ENCODE measurements at places on chromosomes 11 and 22. TPM values are rescaled to one million over a fixed set of nuclear protein-coding genes. Genes with fewer than 3 reads are reported as not detected.

- DNase-seq = no peak
Observed at GRCh38 chr11:1675536-1676228, 21.3 kb upstream of the KRTAP5-6 start.

- no peak for DNase-seq
Observed at GRCh38 chr22:36467042-36467810, 14.2 kb downstream of the TXN2 start.

DNA sequence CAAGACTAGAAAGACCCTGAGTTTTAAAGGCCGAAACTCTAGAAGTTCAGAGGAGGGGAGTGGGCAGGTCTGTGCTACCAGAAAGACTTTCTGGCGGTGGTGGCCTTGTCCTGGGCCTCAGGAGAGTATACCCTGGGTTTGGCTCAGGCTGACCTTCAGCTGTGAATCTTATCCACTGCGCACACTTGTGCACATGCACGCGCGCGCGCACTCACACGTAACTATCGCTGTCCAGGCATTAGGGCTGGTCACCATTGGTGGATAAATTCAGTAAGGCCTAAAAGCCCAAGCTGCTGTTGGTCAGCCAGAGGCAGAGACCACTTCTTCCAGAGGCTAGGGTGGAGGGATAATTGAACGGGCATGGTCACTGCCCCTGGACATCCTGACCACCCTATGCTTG lies 25.1 kb downstream of the ARHGEF17 start:
- no peak for DNase-seq

DNA sequence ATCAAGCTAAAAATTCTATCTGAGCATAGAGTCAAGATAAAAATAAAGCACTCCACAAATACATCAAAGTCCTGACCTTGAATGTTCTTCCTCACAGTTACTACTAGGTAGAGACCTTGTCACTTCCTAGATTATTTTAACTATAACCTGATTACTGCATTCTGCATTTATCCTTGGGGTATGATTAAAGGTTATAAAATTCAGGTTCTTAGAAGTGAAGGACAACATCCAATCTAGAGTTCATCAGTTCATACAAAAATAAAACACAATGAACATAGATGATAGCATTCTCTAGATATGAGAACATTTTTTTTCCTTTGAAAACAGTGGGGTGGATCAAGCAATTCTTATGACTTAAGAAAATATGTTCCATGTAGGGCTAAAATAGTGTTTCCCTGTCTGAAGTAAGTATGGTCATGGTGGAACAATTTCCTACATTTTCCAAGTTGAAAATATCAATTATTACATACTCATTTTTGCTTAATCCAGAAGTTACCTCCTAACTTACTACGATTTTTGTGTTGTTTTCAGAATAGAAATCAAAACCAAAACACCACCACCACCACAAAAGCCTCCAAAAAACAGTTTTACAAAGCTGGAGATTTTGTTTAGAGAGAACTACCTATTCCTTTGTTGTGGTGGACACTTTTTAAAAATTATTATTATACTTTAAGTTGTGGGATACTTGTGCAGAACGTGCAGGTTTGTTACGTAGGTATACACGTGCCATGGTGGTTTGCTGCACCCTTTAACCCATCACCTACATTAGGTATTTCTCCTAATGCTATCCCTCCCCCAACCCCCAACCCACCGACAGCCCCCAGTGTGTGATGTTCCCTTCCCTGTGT lies 112.0 kb upstream of the DDI1 start:
- DNase-seq = no peak

The KRTAP5-1 gene
- total RNA-seq = not detected

DNA sequence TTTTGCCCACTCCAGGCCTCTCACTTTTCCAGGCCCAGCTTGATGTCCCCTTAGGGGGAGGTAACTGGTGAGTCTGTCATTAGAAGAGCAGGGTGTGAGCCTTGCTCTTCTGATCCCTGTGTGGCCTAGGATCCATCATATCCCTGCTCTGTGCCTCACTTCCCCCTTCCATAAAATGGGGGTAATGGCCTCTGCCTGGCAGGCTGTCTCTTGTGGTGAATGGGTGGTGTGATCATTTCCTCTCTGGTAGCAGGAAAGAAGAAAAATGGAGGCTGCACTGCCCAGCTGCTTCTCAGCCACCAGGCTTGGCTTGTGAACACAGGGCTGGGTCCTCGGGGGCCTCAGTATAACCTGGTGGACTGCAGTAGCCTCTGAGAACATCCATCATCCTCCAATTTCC lies 5.6 kb downstream of the ARHGEF17 start:
- no peak for DNase-seq

The TTC36 gene
- total RNA-seq = 0.23 TPM

GRCh38 chr11:85825616-85826015 lies 14.7 kb upstream of the SYTL2 start:
- DNase-seq = no peak

GRCh38 chr22:49853981-49854831 lies 562 bp downstream of the ZBED4 start:
- peak; percentile 39 for DNase-seq

GRCh38 chr11:71385091-71385490 lies 63.1 kb downstream of the DHCR7 start:
- DNase-seq = no peak

DNA sequence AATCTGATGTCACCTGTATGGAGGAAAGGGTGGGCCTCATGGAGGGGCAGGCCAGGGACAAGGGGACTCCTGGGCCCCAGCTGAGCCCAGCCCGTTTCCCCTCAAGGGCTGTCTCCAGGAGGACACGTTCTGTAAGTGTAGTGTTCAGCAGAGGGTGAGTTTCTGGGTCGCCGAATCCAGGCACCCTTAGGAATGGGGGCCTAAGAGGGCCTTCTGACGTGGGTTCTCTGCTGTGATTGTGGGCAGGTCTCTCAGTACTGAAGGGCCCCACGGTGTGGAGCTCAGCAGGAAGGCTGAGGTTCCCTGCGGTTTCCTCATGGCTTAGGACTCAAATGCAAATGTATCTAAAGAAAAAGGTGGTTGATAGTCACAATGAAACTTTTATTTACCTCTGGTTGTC lies 6.5 kb downstream of the PTDSS2 start:
- DNase-seq = peak; percentile 63

- DNase-seq = no peak
Observed at GRCh38 chr11:120226714-120227113, 13.2 kb upstream of the POU2F3 start.

DNA sequence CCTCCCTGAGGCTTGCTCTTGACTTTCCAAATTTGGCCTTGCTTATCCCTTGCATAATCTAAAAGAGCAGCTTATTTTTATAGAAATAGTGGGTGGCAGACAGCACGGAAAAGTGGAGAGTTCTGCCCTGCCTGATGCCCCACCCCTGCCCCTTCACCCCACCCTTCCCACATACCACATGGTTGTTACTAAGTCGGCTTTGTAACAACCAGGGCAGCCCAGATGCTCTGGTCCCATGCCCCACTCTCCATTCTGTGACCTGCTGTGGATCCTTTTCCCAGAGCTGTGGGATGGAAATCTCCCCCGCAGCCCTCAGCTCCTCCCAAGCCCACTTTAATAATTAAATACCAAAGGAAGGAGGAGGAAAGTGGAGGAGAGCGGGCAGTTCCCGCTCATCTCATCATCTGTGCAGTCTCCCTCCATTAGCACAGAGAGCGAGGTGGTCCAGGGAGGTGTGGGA lies 10.9 kb downstream of the MRGPRF start:
- DNase-seq = no peak

The GDPD4 gene
- total RNA-seq = not detected

GRCh38 chr11:76609736-76610370 lies 60.7 kb downstream of the LRRC32 start:
- peak; percentile 12 for DNase-seq

The MOGAT2 gene
- total RNA-seq = not detected

The ANGPTL5 gene
- total RNA-seq = not detected

DNA sequence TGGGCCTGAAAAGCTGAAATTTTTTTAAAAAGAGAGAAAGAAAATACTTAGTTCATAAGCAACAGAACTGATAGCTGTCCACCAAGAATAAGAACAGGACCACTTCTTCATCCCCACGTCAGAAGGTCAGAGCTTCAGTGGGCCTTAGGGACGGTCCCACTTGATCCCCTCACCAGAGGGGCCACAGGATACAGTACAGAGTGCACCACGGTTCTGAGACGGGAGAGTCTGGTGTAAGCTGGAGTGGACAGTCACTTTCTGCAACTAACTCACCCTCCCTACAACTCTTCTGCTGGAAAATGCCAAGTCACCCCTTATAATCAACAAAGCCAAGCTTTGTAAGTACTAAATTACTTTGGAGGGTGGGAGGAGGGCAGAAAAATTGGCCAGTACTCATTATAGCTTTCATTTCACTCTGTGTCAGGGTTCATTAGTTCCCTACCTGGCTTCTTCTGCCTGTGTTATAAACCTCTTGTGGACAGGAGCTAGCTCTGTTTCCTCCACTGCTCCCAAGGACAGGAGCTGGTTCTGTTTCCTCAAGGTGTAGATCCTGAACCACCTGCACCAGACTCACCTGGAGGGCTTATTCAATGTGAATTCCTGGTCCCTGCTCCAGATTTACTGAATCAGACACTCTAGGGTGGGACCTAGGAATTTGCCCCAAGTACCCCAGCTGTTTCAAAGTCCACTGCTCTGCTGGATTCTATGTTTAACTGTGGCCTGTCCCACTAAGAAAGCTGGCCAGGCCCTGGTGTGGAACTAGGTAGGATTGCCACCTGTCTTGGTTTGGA lies 39.6 kb downstream of the SCGB1A1 start:
- no peak for DNase-seq

GRCh38 chr11:45660729-45661438 lies 4.5 kb downstream of the CHST1 start:
- DNase-seq = no peak

- no peak for DNase-seq
Observed at GRCh38 chr11:44319552-44320288, 9.8 kb upstream of the ALX4 start.

The SLC15A3 gene
- 0.28 TPM for total RNA-seq

- DNase-seq = no peak
Observed at GRCh38 chr11:46693597-46694012, 6.8 kb downstream of the ARHGAP1 start.

The MUC5B gene
- not detected for total RNA-seq

DNA sequence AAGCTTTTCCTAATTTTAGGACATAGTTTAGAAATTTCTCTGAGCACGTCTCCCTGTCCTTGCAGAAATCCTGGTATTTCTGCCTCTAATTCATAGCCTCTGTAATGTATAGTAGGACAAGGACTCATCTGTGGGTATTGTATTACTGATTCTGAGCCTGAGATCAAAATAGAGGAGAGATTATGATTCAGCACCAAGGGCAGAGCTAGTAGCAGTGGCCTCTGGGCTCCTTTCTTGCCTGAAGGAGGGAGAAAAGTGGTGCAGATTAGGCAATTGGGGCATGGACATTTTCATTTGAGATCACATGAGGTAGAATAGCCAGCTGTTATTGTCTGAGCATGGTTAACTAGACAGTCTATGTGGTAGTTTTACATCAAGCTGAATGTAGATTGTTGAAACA lies 2.8 kb downstream of the MADD start:
- no peak for DNase-seq

DNA sequence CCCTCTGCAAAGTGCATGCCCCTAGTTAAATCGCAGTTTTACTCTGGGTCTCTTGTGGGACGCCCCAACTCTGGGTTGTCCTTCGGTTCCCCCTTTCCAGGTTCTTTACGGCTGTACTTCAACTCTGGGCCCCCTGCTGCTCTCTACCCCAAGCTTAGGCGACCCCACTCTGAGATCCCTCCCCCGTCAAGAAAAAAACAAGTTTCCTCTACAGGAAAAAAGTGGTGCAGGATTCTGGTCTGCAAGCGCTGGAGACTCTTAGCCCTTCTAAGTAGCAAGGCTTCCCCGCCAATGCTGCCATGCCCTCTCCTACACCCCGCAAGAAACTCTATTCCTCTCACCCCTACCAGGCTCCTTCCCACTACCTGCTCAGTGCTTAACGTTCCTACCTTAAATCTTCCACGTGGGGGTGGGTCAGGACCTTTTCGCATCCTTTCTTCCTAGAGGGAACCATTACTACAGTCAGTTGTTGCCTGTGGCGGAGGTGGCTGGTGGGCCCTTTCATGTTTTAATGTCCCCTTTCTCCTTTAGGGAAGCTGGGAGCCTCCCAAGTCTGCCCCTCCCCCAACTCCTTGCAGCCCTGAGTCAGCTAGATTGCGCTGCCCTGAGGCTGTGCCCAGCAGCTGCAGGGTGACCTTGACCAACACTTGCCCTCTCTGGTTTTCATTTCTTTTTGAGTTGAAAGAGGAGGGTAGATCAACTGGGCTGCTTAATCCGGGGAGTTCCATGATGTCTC lies 1.4 kb downstream of the NEFH start:
- no peak for DNase-seq

DNA sequence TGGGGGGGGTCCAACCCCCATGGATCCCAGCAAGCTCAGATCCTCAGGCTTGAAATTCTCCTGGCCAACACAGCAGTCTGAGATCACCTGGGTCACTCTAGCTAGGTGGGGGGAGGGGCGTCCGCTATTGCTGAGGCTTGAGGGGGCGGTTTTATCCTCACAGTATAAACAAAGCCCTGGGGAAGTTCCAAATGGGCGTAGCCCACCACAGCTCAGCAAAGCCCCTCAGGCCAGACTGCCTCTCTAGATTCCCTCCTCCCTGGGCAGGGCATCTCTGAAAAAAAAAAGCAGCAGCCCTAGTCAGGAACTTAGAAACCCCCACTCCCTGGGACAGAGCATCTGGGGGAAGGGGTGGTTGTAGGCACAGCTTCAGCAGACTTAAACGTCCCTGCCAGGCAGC lies 16.7 kb downstream of the TRPC6 start:
- no peak for DNase-seq

DNA sequence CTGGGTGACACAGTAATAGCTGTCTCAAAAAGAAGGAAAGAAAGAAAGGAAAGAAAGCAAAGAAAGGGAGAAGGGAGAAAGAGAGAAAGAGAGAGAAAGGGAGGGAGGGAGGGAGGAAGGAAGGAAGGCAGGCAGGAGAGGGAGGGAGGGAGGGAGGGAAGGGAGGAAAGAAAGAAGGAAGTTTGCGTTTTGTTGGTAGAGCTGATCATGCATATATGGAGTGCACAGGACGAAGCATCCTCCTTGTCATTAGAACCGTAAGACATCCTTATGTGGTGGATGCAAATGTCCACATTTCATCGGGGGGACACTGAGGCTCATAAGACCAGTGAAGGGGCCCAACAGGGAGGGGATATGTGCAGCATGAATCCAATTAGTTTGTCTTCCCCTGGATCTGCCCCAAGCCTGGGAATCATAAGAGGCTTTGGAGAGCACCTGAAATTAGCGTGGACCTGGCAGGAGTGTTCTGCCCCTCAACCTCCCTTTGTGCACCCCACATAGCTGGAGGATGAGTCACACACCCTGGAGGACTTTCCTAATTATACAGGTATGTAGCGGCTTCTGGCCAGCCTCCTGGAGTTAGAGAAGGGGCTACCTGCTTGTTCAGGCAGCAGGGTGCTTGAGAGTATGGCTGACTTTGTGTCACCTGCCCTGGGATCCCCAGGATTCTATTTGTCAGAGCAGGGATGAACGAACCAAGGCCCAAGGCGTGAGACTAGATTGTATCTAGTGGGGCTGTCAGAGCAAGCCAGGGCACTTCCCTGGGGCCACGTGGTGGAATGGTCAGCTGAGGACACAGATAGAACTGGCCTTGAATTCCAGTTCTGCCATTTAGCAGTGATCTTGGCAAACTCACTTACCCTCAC lies 119.7 kb upstream of the CD82 start:
- DNase-seq = no peak

Measured in activated CD4-positive, alpha-beta memory T cell treated with anti-CD3 and anti-CD28 coated beads, Interleukin-2, amount 10 ng/mL, durations not matched to agents 7 days and 5 days (primary cell).